Brain (organoid and tissue), 16 donors: ENCODE measurements at places on chromosomes 2 and 18.
A peak's percentile ranks its signal among the peaks of the same experiment; 100 is the strongest.

GRCh38 chr2:99880964-99881294 lies 261.5 kb downstream of the AFF3 start:
- DNase-seq = no peak

- peak; percentile 79 for DNase-seq
Observed at GRCh38 chr2:17830053-17831034, 14.1 kb downstream of the MSGN1 start.

DNA sequence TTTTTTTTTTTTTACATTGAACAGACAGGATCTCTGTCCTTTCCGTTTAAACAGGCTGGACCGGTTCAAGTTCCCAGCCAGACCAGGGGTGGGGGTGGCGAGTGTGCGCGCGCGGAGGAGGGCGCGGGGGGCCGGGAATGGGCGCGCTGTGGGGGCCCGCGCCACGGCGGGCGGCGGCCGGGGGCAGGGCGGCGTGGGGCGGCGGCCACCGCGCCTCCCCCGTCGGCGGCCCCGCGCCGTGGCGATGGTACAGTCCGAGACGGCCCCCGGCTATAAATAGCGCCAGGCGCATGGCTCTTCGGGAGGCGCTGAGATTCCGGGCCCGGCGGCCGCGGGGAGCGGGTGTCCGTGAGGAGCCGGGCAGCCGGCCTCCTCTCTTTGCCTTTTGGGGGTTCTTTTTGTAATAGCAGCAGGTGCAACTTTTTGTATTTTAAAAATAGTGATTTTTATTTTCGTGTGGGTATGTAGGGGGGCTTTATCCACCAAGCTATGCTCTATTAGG lies 430 bp upstream of the CELF4 start:
- peak; percentile 94 for DNase-seq

- no peak for DNase-seq
Observed at GRCh38 chr2:155218292-155218924, 519.9 kb downstream of the KCNJ3 start.

DNA sequence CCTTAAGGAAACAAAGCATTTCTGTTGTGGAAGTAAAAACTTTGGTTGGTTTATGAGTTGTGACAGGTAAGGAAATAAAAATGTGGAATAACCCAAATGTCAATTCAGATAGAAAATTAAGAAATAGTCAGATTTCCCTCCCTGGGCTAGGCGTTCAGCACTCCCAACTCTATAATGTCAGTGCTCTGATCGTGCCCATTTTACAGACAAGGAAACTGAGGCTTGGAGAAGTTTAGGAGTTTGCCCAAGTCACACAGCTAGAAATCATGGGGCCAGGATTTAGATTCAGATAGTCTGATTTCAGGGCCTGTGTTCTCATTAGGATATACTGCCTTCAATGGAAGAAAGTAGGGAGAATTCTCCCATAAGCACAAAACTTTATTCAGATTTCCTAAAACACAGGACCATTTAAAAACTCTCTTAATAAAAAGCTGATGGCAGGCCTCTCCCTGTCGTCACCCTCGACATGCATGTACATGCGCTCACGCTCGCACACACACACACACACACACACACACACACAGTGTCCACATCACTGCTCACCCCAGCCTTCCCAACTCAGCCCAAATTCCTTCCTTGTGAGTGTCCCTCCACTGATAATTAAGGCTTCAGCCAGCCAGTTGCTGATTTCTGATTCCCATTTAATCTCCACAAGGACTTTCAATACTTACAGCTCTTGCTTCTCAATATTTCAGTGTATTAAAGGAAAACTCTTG lies 49.1 kb upstream of the SLC14A2 start:
- DNase-seq = no peak

DNA sequence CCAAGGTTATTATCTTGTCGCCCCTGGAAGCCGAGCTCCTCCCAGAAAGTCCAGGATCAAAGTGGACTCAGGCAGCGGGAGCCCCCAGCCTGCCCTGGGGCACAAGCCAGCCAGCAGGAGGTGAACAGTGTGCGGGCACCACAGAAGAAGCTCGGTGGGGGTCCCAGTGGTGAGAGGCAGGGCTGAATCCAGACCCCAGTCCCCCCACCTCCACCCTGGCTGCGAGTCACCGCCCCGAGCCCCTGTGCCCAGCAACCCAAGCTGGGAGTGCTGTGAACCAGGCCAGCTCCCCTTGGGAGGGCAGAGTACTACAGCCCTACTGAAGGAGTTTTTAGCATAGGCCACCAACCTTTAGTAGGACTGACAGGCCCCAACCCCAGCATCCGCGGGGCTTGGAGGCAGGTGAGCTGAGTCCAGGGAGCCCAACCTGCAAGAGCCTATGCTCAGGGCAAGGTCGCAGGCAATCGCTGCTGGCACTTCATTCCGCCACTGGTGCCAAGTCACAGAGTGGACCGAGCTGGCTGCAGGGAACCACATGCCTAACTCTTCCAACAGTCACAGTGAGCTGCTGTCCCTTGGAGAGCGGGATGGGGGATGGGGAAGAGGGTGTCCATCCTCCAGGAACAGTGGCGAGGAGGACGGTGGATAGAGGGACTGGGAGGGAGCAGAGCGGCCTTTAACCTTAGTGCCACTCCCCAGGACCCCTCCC lies 3.0 kb downstream of the PIEZO2 start:
- no peak for DNase-seq

DNA sequence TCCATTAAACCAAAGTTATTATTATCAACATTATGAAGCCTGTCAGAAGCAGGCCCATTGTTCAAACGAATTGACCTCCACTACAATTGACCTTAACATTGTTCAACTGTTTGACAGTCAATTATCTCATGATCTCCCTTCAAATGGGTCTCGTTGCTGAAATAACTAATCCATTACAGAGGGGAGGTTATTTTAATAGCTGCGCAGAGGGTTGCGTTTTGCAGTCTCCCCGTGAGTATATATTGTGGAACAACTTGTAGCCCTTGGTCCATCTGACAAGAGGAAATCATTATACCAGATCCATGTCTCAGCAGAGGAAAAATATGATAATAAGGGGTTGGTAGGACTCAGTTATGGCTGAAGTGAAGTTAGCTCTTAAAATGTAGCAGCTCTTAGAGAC lies 159.1 kb downstream of the ALK start:
- no peak for DNase-seq

DNA sequence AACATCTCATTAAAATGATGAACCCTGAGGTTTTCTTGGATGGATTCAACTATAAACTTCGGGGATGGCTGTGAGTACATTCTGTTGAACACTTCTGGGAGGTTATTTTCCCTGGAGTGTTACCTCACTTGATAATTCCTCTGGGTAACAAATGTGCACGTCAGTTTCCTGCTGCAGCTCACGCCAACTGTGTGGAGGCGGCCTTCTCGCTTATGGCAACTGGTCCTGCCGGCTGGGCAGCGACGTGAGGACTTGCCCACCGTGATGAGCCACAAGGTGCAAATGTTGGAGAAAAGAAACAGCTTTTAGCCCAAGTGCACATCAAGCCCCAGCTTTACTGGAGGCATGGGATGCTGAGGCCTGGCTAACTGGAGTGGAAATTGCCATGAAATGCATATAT lies 15.9 kb downstream of the MYCN start:
- no peak for DNase-seq

- no peak for DNase-seq
Observed at GRCh38 chr2:13522917-13523821, 806.4 kb downstream of the TRIB2 start.

DNA sequence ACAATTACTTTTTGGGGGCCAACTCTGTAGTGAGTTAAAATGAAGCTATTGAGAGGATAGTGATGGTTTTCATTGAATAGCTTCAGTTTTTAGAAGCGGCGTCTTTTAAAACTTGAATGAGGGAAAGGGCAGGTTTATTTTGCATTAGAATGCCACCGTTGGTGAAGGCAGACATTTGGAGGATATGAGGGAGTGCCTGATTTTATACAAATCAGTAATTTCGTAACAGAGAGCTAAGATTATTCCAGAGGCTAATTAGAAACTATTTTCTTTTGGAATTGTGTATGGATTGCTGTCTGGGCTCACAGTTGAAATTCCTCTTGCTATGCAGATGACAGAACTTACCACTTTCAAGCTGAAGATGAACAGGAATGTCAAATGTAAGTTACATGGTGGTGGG lies 67.6 kb downstream of the ITGB1BP1 start:
- DNase-seq = no peak

DNA sequence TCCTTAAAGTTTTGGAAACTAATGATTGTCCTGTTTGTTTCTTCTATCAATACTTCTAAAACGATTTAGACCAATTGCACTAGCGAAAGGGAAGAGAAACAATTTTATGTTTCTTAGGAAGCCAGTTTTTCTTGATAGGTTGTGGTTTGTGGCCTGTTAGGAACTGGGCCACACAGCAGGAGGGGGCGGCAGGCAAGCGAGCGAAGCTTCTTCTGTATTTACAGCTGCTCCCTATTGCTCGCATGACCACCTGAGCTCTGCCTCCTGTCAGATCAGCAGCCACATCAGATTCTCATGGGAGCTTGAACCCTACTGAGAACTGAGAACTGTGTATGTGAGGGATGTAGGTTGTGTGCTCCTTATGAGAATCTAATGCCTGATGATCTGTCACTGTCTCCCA lies 201.5 kb upstream of the PXDN start:
- DNase-seq = no peak

DNA sequence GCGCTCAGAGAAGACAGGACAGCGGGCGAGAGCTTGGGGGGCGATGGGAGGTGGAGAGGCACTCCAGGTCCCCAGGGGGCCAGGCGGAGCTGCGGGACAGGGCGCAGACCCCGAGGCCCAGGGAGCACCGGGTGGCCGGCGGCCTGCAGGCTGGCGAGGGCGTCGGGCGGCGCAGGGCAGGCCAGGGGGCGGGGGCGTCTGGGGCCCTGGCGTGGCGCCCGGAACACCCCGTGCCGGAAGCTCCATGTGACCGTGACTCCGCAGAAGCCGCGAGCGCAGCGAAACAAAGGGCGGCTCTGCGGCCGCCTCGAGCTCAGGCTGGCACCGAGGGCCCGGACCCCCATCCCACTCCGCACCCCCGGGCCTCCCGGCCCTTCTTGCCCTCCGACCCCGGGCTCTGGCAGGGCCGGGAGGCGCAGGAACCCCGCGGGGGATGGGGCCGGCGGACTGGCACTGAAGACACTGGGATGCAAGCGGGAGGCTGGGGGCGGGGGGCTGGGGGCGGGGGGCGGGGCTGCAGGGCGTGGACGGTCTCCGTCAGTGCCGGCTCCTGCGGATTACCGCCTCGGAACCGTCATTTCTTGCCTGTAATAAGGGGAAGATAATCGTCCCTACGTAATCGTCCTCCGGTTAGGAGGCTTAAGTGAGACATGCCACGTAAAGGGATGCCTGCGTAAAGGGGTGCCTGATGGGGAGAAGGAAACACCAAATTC lies 19.1 kb downstream of the SH2D6 start:
- DNase-seq = peak; percentile 86

GRCh38 chr2:62254424-62255266 lies 58.7 kb downstream of the B3GNT2 start:
- peak; percentile 61 for DNase-seq

- DNase-seq = peak; percentile 2
Observed at GRCh38 chr2:111072220-111072871, 48.4 kb upstream of the BCL2L11 start.

GRCh38 chr2:188142636-188143295 lies 148.9 kb upstream of the GULP1 start:
- no peak for DNase-seq

GRCh38 chr2:16096962-16097361 lies 156.6 kb downstream of the MYCN start:
- DNase-seq = no peak

DNA sequence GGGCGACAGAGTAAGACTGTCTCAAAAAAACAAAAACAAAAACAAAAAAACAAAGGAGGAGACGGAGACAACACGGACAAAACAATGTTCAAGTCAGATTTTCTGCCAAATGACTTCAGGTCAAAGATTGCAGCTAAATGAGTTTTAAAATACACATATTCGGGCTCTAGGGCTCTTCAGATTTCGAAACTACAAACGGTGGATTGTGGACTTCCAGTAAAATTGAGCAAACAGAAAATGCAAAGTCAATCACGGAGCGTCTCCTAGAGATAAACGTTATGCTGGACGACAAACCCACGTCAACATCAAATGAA lies 558 bp downstream of the MRPS5 start:
- no peak for DNase-seq

DNA sequence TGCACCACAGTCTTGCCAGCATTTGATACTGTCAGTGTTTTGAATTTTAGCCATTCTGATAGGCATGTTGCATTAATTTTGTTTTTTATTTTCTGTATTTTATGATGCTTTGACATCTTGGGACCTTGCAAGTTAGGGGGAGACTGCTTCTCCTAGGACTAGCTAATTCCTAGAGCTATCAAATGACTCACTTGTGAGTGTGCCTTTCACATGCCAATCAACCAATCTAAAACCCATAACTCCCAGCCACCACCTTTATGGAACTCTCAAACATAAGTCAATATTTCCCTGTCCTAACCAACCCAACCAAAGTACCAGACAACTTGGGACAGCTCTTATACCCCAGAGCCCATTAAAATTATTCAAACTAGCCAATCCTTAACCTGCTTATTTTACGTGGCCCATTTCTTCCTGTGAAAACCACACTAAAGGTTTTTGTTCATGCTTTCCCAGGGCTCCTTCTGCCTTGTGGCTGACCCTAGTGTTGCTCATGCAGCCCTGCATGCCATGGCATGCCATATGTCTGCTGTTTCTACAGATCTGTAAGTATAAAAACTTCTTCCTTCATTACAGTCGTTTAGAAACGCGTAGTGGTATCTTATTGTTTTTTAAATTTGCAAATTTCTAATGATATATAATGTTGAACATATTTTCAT lies 230.1 kb downstream of the GPD2 start:
- no peak for DNase-seq

DNA sequence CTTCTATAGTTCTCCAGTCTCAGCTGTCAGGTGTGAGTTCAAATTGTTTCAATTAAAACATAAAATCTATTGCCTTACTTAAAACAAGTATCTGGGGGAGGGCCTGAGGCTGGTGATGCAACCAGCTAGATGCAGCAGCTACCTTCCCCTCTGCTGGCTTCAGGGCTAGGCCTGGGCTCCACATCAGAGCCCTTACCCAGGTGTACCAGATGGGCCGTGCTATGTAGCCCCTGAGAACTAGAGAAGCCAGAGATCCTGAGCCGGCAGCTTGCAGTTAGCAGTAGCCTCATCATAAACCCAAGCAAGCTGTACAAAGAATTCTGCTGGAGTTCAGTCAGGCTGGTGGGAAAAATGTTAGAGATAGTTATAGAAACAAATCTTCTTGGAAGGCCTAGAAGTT lies 97.7 kb upstream of the ACAA2 start:
- DNase-seq = no peak

GRCh38 chr18:73258375-73259087 lies 390.7 kb upstream of the NETO1 start:
- no peak for DNase-seq
